ENCODE measurements at places on chromosomes 5 and 9.

GRCh38 chr9:123062351-123063176 lies 29.1 kb downstream of the GPR21 start:
- DNase-seq: no peak

DNA sequence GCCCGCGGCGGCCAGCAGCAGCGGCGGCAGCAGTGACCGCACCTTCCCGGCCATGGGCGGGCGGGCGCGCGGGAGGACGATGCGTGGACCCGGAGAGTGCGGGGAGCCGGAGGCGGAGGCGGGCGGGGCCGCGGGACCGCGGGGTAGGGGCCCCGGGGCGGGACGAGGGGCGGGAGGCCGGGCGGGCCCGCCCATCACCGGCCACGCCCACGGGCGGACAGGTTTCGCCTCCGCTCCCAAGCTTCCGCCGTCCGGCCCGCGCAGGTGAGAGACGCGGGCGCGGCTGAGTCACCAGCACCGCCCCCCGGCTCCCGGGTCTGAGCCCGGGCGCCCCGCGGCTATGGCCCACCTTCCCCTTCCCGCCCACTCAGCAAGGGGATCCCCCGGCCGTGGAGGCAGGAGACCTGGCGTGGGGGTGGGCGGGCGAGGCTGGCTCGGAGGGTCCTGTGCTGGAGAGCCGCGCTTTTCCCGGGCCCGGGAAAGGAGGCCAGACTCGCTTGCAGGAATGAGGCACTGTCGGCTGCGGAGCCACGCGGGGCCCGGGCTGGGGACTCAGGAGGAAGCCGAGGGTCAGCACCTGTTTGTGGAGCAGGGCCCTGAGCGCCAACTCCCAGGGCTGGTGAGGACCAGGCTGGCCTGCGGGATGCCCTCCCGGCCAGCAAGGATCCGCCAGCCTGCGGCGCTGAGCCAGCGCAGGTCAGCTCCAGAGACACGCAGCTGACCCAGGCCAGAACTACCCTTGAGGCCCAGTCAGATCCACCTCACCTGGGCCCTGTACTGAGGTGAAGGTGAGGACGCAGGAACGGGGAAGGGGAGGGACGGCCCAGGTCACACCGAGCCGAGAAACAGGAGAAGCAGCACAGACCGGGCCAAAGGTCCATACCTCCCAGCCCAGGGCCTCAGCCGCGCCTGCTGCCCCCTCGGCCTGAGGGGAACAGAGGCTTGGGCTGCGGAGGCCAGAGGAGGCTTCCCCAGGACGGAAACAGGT lies at the start of gene ENTPD2:
ENTPD2 (minus strand) TSS at position 118 of the 988 bp plus-strand sequence; CDS start at position 54, 64 bp downstream.
- no peak for DNase-seq

GRCh38 chr5:179124273-179124852 lies 64.2 kb downstream of the ZNF354C start:
- DNase-seq: no peak

GRCh38 chr5:27038476-27038875 lies at the start of gene CDH9:
Gene CDH9, minus strand, starts transcription at chr5:27038586. Its CDS starts 50,253 bp downstream, at chr5:26988333.
- DNase-seq: no peak

- DNase-seq: no peak
Measured at GRCh38 chr5:5158472-5158895, 18.4 kb downstream of the ADAMTS16 start.

GRCh38 chr9:35650341-35651158 lies at the start of gene SIT1:
Gene SIT1, minus strand, starts transcription at chr9:35650931. Its CDS starts 78 bp downstream, at chr9:35650853.
- no peak for DNase-seq

DNA sequence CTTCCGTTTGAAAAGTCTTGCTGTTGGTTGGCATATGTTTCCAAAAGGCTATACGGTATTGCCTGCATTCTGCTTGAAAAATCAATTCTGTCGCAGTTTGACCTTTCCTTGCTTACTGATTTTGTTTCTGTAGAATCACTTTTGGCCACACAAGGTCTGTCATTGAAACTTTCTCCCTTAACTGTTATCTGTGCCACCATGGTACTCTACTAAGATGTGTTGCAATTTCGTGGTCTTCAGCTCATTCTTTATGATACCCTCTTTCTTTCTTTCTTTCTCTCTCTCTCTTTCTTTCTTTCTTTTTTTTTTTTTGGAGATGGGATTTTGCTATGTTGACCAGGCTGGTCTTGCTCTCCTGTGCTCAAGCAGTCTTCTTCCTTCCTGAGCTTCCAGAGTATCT lies 4.5 kb downstream of the OSTF1 start:
- DNase-seq: no peak

DNA sequence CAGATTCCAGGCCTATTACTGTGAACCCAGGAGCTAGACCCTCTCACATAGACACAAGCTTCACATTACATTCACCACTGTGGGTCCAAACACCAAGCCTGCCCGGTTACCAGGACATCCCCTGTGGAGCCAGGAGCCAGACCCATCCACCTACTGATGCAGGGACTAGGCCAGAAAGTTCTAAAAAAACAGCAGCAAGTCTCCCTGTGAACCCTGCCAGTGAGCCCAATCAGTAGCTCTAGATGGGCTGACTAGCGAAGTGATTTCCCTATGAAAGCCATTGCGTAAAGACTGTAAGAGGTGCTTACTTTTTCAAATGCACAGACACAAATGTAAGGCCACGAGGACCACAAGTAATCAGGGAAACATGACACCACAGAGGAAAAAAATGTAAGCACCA lies 352.3 kb downstream of the TMEM161B start:
- DNase-seq: no peak

DNA sequence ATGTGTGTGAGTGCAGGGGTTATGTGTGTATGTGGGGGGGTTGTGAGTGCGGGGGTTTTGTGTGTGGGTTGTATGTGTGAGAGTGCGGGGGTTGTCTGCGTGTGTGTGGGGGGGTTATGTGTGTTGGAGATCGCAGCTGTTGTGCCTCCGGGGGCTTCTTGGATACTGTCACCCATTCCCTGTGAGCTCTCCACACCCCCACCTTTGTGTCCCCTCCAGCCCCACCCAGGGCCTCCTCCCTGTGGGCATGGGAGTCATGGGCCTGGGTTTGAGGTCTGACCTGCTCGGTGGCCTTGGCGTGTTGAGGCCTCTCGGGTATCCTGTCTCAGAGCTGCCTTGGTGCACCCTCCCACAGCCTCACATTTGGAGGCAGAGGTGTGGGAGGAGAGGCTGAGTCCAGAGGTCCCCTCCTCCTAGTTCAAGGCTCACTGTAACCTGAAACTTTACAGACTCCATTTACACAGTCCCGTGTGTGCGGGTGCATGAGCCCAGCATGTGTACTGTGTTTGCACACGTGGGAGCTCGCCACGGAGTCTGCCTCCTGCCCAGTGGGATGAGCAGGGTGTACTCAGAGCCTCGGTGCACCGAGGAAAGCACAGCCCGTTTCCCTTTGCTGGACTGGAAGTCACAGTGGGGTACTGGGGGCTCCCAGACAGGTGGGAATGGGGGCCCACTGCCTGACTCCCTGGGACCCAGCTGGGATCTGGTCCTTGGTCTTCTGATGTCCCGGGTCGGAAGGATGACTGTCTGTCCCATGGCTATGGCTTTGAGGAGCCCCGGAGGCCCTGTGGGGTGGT lies 43.4 kb downstream of the RXRA start:
- DNase-seq: no peak

DNA sequence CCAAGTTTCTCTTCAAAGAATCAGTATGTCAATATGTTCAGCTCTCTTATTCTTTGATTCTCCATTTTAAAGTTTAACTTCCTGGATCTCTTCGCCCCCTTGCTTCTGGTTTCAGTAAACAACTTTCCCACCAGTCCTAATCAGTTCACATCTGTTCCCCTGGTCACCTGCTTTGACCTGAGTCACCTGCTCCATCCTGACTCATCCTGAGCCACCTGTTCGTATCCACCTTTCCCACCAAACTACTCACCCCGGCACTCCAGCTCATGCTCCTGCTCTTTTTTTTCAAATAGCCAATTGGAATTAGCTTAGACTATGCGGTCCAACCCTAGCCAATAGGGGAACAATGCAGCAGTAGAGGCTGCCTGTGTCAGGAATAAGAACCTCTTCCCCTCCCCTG lies 23.6 kb upstream of the CSF1R start:
- DNase-seq: no peak

DNA sequence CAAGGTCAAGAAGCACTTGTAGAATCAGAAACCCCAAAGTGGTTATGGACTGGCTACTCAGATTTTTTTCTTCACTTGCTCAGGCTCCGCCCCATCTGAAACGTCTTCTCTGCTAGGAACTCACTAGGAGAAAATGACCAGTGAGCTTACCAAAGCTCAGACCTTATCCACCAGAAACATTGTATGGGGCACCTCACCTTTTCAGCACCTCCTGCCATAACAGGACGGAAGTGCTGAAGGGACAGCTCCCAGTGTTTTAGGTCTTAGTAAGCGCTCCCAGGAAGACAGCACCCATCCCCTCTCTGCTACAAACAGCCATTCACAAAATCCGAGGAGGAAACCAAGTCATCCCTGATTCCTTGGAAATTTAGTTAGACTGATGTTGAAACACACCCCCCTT lies 1.2 kb upstream of the GABRA1 start:
- no peak for DNase-seq

DNA sequence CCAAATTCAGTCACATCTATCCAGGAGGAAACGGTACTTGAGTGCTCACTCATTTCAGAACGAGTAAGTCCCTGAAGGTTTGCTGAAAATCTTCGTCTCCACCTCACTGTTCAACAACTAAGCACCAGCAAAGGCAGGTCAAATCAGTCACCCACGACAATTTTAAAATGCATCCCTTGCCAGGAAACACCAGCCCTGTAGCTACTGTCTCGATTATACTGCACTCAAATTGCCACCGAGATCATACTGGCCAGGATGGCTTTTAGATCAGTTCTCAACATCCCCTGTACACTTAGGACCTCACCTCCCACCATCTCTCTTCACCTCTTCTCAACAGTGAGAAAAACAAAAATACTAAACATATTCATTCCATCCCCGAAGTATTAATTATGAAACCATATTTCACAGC lies 298.6 kb downstream of the AGTPBP1 start:
- no peak for DNase-seq

DNA sequence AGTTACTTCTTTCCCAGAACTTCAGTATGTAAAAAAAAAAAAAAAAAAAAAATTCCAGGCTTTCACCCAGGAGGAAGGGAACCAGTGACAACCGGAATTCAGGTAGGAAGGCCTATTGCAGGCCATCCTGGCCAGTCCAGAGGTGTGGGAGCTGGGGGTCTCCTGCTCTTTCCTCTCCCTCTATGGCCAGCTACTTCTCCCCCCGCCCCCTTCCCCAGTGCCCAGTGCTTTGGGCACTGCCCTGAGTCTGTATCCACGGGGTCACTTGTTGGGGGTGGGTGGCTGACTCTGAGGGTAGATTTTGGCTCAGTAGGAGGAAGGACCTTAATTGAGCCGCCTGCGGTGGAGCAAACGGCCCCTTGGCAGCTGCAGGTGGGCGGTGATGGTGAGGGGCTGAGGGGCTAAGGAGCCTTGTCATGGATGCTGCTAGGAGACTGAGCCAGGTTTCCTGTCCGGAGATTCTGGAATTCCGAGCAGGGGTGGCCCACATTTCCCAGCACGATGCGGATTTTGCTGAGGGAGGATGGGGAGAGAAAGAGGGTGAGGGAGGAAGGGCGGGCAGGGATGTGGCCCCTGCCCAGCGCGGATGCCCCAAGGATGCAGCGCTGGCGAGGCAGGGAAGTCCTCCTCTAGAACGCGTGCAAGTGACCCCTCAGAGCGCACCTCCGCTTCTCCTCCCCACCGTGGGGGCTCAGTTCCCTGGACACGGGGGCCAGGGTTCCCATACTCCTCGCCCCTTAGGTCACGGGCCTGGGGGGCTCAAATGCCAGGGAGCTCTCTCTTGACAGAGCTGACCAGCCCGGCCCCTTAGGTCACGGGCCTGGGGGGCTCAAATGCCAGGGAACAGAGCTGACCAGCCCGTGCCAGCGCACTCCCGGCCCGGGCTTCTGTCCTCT lies 1.2 kb upstream of the PHF2 start:
- DNase-seq: peak; percentile 26
